Activated naive CD4-positive, alpha-beta T cell treated with Interleukin-2 at 50 U/mL for 16 hours (primary cell): ENCODE measurements at places on chromosomes 12 and 14.

- no peak for DNase-seq
Measured at GRCh38 chr12:49355913-49356312, 9.2 kb downstream of the DNAJC22 start.

- DNase-seq, result no peak
Measured at GRCh38 chr14:34489324-34489723, 27.3 kb upstream of the SPTSSA start.

DNA sequence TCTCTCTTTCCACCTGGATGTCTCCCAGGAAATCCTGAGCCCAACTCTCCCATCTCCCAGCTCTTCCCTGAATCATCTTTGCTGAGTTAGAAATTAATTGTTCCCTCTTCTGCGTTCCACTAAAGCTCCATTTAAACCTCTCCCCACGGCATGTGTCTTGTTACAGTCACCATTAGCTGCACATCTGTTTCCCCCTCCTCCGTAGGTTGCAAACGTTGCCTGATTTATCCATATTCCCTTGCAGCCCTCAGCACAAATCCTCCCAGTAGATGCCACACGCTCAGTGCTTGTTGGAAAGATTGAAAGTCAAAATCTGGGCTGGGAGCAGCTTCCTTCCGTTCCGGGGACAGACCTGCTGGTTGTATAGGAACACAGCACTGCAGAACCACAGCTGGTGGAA lies 90.4 kb downstream of the SLC24A4 start:
- no peak for DNase-seq

DNA sequence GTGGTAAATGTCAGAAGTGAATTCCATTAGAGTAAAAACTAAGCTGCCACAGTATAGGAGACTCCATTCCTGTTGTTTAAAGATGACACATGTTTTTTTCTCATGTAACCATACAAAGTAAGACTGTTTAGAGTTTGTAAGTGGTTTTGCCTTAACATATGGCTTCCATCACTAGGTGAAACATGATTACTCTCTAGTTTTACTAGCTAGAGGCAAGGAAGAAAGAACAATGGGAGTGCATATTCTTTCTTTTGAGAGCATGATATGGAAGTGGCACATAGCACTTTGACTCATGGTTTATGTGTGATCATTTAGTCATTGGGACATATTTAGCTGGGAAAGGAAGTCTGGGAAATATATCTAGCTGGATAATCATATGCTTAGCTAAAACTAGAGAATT lies 7.7 kb downstream of the ATF7IP start:
- DNase-seq, result no peak

DNA sequence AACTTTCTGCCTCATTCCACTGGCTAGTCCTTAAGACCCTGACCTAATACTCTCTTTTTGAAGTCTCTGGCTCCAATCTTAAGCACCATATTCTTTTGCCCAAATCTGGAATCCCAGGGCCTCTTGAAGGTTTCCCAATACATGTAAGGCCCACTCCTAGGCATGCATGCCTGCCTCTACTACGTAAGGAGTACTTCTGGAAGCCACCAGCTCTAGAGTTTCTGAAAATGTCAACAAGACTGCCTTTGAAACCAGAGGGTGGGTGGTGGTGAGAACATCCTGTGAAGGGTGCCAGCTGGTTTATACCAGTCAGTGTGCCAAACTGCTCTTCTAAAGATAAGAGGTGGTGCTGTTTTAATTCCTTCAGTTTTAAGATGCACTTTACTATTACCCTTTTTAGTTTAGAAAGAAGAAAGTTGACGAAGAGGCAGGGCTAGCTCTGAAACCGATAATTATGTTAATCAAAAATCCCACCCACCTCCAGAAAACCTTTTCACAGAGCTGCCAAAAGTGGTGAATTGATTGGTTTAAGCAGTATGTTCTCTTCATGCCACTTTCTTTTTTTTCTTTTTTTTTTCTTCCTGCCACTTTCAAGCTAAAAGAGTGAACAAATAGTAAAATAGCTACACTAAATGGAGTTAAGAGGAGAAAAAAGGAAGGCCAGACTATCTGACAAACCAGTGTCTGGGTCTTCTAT lies 8.7 kb upstream of the WDR89 start:
- peak; percentile 40 for DNase-seq

DNA sequence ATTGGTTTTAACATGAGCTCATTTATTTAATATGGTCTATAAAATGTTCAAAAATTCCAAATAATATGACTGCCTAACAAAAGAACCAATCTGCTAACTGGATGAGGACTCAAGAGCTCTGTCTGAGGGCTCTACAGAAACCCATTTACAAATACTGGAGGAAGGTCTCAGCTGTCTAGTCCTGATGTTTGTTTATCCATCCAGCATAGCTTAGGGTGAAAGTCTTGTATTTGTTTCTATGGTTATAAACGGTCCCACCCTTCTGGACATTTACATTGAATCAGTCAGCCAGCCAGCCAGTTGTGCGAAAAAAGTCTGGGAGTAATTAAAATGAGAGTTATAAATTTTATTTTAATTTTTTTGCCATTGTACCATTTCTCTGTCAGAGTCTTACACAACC lies 220.7 kb downstream of the BMP4 start:
- DNase-seq, result no peak

GRCh38 chr12:77766224-77766623 lies 64.5 kb upstream of the NAV3 start:
- no peak for DNase-seq

DNA sequence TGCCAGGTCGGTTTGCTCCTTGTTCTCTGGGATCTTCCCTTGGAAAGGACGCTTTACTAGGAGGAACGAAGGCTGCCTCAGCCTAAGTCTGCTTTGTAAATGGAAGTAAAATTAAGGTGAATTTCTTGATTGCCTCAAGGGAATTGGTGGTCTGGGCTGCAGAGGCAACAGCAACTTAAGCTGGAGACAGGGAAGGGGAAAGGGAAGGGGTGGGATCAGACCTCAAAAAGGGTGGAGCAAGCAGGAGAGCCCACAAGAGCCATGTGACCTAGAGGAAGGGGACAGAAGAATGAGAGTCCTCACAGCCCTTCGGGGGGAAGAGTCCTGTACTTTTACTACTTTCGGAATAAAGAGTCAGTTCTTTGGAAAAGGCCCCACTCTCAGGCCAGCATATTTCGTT lies 147.9 kb downstream of the PPM1H start:
- no peak for DNase-seq

GRCh38 chr12:12333407-12334366 lies 16.4 kb downstream of the MANSC1 start:
- DNase-seq, result no peak

DNA sequence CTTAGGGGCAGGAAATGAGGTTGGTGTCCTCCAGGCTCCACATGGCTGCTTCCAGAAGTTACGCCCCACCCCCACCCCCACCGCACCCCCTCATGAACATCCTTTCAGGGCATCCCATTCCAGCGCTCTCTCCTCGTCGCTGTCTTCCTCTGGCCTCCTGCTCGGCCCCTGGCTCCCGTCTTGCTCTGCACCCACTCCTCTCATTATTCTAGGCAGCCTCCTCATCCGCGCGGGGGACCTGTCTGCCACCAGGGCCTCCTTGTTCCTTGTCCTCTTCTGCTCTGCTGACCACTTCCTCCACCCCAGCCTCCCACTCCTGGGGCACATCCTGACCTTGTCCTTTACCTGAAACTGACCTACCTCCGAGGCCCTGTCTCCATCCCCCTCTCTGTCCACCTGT lies 29.8 kb upstream of the PLEKHG6 start:
- DNase-seq, result no peak

GRCh38 chr12:76990716-76991115 lies 74.7 kb downstream of the E2F7 start:
- no peak for DNase-seq

- DNase-seq, result no peak
Measured at GRCh38 chr12:111178181-111179081, 190.5 kb downstream of the PHETA1 start.

GRCh38 chr12:50200552-50201273 lies 33.5 kb upstream of the CERS5 start:
- no peak for DNase-seq

DNA sequence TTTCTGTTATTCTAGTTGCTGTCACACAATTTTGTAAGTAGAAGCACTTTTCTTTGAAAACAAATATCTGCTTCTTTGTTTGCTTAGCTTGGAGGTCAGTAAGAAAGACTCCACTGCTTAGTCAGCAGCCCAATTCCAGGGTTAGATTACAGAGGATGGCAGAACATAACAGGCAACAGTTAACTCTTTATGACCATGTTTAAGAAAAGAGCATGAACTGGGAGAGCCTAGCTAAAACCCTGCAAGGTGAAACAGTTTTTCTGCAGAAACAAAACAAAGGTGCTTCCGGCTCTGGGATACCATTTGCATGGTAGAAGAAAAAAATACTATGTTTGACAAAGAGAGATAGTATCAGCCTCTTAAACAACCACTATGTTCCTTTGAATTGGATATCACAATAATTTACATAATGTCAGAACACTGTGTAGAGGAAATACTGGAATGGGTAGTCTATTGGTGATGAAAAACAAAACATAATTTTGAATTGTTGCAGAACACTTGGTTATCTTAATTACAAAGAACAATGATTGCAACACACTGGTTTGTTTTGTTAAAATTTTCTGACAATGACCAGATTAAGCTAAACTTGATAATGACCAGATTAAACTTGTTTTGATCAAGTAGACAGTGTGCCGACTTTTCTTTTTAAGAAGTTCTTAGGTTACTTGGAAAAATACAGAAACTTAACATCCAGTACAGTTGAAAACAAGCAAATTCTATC lies 22.4 kb upstream of the PPM1H start:
- DNase-seq, result no peak

DNA sequence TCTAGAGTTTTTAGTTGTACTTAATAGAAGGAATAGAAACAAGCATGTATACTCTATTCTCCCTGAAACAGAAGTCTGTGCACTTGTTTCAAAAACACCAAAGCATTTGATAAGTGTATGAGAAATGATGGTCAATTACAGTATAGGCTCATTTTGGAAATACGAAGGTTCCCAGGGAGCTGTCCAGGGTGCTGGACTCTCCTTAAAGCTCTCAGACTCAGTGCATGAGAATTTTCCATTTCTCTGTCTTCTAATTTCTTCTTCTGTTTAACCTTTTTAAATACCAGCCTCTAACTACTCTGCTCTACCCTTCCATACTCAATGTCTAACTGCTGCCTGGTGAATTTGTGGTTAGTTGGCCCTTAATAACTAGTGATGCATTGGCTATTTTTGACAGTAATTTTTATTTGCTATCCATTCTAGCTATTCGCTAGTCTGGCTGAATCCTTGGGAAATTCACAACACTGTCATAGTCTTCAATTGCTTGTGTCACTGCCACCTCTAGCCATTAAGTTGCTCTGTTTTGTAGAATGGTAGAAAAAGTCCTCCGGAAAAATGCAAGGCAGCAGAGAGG lies 229.2 kb downstream of the NRXN3 start:
- no peak for DNase-seq

DNA sequence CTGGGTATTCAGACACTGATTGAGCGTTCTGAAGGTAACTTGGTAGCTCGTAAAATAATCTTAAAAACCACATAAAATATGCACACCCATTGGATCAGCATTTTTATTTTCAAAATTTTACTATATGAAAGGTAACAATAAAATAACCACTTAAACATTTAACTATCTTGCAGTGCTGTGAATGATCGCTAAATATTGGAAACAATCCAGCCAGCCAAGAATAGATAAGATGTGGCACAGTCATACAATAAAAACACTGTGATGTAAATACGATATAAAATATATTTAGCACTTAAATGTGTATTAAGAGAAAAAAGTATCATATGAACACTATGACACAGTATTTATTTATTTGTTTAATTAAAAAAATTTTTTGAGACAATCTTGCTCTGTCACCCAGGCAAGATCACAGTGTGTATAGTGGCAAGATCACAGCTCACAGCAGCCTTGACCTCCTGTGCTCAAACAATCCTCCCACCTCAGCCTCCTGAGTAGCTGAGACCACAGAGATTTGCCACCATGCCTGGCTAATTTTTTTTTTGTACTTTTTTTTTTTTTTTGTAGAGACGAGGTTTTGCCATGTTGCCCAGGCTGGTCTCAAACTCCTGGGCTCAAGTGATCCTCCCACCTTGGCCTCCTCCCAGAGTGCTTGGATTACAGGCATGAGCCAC lies 39.4 kb downstream of the SDR9C7 start:
- DNase-seq, result no peak

DNA sequence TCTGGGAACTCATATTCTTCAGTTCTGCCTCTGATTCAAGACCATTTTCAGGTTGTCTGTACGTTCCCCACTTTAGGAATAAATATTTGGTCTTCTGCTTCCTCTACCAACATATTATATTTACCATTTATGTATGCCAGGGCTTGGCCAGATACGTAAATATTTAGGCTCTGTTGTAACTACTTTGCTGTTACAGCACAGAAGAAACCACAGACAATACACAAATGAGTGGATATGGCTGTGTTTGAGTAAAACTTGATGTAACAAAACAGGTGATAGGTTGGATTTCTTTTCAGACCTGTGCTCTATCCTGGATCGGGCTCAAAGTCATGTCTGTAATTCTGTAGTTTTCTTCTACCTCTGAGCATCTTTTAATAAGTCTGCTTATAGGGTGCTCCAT lies 37.5 kb downstream of the RAP1B start:
- no peak for DNase-seq

DNA sequence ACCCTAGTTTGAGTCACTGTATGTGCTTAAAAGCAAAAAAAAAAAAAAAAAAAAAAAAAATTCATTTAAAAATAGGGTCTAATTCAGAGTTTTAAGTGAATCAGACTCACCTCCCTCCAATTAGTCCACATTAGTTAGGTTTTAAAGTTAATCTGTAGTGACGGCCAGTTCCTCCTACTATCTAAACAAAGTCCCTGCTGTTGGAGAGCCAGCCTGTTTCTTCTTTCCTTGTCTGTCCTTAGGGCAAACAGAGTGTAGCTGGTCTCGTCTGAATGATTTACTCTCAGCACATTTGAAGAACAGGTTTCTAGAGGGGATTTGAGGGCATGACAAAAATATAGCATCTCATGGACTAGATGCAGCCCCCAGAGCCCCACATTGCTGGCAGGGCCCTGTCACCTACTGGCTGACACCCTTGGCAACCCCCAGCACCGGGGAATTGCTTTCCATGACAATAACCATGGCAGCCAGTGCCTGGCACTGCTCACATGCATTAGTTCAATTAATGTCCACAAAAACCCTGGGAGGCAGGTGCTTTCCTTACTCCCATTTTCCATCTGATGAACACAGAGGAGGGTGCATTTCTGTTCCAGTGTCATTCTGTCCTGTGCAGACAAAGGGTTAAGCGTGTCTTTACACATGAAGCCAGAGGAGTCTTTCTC lies 138.3 kb downstream of the PLXNC1 start:
- no peak for DNase-seq
